ENCODE measurements at places on chromosomes 4 and X.
A peak's percentile ranks its signal among the peaks of the same experiment; 100 is the strongest.

DNA sequence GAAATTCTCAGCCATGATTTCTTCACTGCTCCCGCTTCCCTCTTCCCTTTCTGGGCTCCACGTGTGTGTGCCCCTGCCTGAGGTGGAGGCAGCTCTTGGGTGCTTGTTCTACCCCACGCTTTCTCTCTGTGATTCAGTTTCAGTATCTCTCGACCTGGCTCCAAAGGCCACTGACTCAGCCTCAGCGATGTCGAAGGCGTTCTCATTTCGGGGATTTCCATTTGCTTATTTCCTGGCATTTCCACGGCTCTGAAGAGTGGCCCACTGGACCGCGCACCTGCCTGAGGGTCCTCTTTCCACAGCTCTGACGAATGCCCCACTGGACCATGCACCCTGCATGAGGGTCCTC, 52.4 kb downstream of the GAK start:
- DNase-seq: no peak

GRCh38 chr4:38192516-38192915, 232.3 kb downstream of the PTTG2 start:
- no peak for DNase-seq

DNA sequence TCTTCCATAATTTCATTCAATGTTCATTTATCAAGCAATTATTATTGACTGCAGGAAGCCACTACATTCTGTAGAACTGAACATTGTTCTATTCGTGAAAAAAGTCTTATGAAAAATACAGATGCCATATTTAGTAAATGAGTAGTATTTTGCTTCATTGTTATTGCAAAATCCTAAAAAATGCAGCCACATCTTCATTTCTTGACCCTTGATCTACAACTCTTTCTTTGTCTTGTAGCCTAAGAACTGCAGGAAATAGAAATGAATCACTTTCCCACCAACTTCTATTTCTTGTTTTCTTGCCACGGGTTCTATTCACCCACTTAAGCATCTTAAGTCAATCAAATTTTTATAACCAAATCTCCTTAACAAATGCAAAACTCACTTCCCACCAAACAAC, 63.3 kb downstream of the KCNIP4 start:
- no peak for DNase-seq

- peak; percentile 28 for DNase-seq
These were observed 133.0 kb upstream of the TMLHE start for GRCh38 chrX:155745792-155746191.

- no peak for DNase-seq
These were observed 230.2 kb downstream of the AFAP1 start for GRCh38 chr4:7709431-7709830.

DNA sequence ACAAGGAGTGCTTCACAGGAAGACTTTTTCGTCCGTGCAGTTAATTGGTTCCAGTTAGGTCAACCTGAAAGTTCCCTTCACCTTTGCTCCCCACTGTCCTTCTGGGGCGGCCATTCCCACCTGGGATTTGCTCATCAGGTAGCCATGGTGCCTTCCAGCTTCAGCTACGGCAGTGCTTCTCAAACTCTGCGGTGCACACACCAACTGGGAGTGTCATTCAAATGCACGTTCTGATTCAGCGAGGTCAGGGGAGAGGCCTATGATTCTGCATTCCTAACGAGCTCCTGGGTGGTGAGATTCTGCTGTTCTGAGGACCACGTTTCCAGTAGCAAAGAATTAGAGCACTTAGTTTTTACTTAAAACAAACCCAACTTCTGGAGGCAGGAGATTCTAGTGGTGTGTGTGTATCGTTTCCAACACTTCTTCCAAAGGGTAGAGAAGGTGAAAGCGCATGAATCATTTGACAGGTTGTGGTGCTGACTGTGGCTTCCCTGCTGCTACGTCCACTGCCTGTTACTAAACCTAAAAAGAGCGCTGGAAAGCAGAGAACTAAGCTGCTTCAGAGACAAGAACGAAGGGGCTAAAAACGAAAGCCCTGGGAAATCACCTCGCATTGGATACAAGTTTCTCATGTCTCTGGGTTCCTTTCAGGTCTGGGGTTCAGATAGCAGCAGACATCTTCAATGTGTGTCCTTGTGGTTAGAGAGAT, 4.7 kb upstream of the HELT start:
- DNase-seq: no peak

DNA sequence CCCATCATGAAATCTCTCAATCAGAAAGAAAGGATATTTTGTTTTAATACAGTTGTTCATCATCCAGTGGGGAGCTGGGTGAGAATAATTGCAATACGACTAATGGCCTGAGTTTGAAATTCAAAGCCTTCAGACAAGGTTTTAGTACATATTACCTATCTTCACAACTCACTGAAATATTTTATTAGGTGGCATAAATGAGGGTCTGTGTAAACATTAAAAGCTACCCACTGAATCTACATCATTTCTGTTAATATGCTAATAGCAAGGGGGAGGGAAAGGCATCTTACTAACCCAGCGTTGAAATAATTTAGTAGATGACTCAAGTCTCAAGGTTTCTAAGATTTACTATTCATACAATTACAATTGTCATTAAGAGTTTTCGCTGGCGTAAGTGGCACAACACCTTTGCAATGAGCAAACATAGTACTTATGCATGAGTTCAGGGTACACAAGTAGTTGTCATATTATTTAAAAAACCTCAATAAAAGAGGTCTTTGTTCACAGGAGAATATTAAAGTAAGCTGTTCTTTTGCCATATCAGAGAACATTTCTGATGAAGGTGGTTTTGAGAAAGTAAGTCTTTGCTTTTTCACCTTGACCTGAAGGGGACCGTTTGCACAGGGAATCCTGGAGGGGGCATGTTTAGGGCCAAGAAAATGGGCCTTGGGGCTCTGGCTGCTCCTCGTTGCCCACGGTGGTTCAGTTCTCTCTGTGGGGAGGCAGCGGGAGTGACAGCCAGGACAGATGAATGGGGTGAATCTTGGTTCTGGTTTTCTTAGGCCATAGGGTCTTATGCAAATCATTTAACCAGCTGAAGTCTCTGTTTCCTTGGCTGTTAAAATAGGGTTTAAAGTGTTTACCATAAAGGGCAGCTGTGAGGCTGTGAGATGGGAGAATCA, 4.5 kb upstream of the RHOH start:
- DNase-seq: no peak

DNA sequence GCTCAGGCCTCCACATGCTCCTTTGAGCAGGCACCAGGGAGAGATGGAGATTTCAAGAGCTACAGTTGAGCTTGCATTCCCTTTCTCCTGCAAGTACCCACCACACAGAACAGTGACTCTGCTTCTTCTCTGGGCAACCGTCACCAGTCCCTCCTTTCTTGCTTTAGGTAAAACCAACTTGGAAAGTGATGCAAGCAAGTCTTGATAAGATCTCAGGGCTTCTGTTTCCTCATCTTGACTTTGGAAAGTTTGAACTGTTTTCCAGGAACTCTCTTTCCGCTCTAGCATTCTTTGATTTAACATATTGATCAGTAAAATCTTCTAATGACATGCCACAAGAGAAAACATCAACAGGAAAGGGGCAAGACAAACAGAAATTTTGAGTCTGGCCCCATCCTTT, 73.7 kb downstream of the USP46 start:
- DNase-seq: no peak

DNA sequence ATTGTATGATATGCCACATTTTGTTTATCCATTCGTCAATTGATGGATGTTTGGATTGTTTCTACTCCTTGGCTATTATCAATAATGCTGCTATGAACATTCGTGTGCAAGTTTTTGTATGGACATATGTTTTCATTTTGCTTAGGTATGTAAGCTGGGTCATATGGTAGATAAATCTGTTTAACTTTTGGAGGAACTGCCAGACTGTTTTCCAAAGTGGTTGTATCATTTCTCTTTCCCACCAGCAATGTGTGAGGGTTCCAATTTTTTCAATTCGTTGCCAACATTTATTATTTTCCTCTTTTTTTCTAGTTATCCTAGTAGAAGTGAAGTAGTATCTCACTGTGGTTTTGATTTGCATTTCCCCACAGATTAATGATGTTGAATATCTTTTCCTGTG, 71.8 kb downstream of the DIAPH2 start:
- DNase-seq: no peak

GRCh38 chr4:138181287-138181686, 60.9 kb downstream of the SLC7A11 start:
- DNase-seq: no peak

DNA sequence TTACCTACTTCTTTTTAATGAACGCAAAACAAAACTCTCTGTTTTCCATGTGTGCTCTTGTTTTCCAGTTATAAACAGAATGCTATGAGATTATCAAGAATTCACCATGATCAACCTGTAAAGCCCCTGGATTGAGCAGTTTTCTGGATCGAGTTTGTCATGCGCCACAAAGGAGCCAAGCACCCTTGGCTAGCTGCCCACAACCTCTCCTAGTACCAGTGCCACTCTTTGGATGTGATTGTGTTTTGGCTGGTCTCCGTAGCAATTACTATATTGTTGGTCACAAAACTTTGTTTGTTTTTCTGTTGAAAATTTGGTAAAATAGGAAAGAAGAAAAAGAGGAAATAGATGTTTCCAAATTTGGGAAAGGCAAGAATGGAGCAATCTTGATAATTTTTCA, 51.1 kb downstream of the UGT2B7 start:
- DNase-seq: no peak

DNA sequence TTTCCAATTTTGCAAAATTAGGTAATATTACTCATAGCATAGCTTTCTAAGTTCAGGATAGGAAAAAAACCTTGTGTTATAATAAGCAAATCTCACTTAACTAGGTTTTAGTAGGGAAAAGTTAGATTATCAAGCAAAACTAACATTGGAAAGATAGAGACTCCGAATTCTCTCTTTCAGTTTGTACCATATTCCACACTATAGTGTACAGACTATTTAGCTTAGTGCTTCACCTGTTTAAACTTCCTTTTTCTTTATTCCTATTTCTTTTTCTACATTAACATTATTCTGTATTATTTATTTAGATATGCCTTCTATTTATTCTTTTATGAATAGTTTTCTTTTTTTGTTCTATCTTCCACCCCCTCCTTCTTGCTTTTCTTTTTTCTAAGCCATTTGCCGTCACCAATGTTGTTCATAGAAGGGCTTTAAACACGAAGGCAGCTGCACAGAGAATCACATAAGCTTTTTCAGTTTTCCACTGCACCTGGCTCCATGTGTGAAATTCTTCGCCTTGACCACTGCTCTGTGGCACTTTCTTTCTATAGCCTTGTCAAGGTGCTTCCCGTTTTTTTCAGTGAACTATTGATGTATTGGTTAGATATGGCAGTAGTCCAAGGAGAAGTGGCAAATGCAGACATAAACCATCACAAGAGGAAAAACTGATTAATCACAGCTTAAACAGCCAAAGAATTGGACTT, 8.5 kb downstream of the PCDH10 start:
- no peak for DNase-seq

- DNase-seq: no peak
These were observed 4.7 kb upstream of the FATE1 start for GRCh38 chrX:151711154-151711553.

- DNase-seq: no peak
These were observed 40.5 kb upstream of the RAPGEF2 start for GRCh38 chr4:159062381-159062780.

GRCh38 chr4:110122201-110122600, 76.2 kb downstream of the ELOVL6 start:
- DNase-seq: no peak

GRCh38 chrX:125340490-125340889, 20.8 kb downstream of the TEX13C start:
- no peak for DNase-seq

GRCh38 chrX:15567886-15568616, 32.7 kb downstream of the ACE2 start:
- DNase-seq: no peak

DNA sequence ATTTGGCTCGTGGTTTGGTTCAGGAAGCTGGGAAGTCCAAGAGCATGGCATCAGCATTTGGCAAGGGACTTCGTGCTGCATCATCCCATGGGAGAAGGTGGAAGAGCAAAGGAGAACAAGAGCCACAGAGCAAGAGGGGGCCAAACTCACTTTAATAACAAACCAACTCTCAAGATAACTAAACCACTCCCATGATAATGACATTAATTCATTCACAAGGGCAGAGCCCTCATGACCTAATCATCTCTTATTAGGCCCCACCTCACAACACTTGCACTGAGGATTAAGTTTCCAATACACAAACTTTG, 113.4 kb upstream of the ATXN3L start:
- no peak for DNase-seq

Data from mucosa of gallbladder (tissue), 1 donor.